Choroid plexus epithelial cell (primary cell): ENCODE measurements at places on chromosomes 3 and 15.

DNA sequence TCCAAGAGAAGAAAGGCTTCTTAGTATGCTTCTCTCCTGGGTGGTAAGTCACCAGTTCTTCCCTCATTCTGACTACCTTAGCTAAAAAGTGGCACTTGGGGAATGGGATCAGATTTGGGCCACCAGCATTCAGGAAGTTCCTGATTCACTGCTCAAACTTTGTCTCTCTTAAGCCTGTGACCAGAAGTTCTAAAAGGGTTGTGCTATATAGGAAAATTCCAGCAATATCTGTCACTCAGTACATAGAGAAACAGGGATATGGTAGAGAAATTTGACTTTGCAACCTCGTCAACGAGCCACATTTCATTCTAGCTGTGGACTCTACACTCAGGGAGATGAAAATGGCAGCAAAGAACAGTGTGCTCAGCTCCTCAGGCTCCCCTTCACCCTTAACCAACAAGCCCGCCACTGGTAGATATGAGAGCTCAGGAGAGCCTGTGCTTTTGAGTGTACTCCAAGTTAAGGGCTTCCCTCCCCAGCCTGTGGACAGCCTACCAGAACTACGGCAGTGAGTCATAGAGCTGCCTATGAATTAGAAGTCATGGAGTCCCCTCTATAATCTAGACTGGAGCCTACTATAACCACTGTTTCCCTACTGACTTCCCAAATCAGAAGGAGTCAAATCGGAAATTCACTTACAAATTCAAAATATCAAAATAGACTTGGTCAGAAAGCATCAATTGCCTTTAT, 52.6 kb upstream of the MYO5C start:
- DNase-seq, result peak; percentile 56

DNA sequence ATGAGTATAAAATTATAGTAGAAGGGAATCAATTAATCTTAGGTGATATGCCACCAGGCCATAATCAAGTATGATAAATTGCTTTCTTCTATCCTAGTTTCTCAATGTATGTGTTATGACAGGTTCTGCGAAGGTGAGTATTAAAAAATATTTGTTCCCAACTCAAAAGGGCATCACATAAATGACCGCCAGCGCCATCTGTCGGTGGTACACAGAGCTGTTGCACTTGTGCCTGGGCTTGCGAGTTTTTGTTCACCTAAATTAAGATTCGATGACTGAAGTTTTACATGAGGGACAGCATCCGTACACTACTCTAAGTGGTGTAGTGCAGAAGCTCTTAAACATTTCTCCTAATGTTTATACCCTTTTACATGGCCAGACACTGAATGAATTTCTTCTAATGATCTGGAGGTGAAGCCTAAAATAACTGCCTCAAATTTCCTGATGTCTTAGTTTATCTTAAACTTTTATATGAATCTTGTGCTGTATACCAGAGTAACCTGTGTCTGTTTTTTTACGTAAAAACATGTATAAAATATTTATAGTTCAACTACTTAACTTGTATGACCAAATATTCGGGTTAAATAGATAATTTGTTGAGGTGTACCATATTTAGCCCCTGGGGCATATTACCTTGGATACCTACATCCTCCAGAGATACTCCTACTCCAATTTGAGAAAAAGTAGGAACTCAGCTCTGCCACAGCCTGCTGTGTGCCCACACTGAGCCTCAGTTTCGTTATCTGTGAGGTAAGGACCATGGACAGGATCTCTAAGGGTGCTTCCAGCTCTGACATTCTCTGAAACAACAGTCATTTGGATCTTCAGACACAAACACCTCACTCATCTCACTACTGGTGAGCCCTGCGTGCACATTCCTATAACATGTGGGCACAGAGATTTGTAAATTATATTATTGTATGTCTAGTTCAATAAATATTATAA, 365.6 kb downstream of the MAGI1 start:
- DNase-seq, result peak; percentile 75

DNA sequence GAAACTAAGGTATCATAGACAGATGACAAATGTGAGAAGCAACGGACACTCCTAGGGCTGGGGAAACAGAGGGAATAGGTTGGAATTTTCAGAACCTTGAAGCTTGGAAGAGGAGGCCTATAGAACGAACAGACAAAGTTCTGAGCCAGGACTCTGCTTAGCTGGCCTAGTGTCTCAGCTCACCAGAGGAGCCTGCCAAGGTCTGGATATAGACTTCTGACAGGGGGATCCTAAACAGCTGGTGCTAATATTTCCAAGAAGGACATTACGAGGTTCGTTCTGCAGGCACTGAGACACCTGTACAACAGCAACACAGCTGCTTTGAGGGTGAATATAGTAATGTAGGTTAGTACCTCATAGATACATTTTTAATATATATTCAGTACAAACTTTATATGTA, 266.3 kb downstream of the CHL1 start:
- DNase-seq, result no peak

DNA sequence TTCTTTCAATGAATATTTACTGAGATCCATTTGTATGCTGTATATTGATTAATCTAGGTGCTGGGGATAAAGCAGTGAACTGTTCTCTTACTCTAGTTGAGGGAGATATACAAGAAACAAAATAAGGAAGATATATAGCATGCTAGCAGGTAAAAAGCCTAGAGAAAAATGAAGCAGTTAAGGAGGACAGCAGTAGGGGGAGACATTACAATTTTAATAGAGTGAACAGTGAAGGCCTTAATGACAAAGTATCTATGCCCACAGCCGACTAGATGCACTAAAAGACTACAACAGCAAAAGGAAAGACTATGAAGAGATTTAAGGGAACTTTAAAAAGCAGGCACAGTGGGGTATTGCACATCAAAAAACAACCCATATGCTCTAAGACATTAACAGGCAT, 81.4 kb downstream of the XRN1 start:
- peak; percentile 25 for DNase-seq

DNA sequence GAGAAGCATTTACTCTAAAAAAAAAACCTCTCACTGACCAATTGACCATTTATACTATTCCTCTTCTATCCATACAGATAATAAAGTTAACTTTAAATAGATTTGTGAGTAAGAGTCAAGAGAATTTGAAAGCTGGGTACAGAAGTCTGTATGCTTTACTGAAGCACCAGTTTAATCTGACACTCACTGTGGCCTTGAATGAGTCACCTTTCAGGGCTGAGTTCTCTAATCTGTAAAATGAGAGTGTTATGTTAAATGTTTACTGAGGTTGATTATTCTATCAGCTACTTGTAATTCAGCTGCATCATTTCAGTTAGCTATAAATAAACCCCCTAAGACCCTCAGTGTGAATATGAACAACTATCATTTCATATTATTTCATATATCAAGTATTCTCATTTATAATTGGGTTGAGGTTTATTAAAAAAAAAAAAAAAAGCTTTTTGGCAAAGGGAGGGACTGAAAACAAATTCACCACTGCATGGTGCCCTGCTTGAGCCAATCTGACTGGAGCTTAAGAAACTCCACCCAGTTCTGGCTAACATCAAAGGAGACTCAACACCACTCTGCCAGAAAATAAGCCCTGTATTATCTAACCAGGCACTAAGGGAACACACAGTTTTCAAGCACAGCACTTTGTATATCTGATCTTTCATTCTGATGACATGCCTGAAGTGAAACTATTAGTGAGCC, 2.8 kb downstream of the MAP4 start:
- DNase-seq, result peak; percentile 81
